Activated CD4-positive, alpha-beta T cell treated with anti-CD3 and anti-CD28 coated beads, Interleukin-2, amount 50 U/mL, for 24 hours (primary cell): ENCODE measurements at places on chromosomes 3 and 15.

DNA sequence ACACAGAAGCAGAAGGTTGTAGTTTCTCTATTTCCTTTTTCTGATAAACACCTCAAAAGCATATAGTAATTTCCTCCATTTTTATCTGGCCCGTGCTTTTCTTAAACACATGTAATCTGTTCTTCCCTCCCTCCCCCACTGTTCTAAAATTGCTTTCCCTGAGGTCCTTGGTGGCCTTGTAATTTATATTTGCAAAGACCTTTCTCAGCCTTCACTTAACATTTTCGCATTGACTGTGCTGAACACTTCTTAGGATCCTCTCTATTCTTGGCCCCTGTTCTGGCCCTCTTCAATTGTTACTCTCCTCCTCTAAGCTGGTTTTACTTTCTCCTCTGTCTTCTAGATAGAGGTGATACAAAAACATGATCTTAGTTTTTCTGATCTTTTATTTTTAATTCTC, 28.3 kb downstream of the GAP43 start:
- DNase-seq, result no peak

DNA sequence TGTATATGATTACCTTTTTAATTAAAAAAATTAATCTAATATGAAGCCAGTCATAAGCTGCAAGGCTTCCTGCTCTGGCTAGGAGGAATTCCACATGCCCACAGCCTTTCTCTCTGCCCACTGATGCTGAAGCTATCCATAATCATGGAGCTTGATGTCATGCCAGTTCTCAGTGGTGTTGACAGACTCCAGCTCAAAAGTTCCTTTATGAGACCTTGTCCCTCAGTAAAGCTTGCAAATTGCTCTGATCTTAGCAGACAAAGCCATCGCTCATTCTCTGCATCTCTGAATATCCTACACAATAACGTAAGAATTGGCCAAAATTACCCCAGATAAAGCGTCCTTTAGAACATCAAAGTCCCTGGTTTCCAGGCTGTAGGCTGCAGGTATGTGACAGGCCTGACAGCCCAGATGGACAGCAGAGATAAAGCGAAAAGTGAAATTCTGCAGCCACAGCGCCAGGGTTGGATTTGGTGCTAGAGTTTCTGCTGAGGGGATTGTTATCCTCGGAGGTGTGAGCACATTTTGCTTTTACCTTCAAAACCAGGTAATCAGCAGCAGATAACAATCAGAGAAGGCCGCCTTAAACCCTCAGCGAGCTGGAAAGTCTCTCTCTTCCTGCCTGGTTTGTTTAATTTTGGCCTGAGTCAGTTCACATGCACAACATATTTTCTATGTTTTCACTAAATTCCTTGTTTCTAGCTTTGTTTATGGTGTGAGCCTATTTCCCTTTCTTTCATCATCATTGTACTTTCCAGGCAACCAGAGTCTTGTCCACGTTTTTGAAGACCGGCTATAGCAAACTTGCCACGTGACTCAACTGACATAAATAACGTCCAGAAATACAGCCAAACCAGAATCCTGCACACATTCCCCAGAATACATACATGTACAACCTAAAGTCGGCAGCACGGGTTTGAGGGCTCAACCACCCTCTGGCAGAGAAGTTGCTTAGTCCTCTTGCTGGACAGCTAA, 36.6 kb upstream of the ALDH1A3 start:
- no peak for DNase-seq

GRCh38 chr15:50426428-50426827, 2.2 kb downstream of the USP8 start:
- no peak for DNase-seq

DNA sequence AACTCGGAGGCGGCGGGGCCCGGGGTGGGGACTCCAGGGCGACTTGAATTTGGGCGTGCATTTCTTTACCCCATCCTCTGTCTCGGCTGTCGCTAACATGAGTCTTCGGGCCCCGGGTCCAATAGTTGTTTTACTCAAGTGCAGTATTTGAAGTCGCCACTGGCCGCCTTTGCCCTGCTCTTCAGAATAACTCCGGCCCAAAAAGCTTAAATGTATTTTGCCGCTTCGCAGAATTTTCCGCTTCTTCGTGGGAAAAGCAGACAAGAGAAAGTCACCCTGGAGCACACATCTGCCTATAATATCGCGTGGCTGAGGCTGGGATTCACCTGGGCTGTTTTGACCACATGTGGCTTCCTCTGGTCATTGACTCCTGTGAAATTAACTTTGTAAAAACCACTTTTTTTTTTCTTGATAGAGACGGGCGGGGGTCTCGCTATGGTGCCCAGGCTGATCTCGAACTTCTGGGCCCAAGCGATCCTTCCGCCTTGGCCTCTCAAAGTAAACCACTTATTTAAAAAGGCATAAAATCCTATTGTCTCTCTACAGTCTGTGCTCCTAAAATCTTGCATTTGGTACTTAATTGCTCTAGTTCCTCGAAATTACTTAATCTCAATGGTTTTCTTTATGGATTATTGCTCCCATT, 676 bp downstream of the CNOT10 start:
- DNase-seq, result no peak

GRCh38 chr3:186569779-186570095, 783 bp upstream of the DNAJB11 start:
- no peak for DNase-seq

DNA sequence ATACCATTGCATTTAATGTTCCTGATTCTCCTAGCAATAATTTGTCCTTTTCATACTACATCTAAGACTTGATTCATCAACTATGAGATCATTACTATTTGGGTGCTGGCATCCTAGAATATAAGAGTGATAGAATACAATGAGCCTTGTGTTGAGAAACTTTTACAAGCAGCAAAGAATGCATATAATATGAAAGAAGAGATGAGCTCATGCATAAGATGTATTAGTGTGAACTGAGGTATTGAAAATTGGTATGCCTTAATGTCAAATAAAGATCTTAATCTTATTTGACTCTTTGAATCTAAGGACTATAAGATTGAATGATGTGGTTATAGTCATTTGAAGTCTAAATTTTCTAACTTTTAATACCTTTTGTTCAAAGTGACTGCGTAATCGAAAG, 220.0 kb upstream of the ARHGEF26 start:
- no peak for DNase-seq

DNA sequence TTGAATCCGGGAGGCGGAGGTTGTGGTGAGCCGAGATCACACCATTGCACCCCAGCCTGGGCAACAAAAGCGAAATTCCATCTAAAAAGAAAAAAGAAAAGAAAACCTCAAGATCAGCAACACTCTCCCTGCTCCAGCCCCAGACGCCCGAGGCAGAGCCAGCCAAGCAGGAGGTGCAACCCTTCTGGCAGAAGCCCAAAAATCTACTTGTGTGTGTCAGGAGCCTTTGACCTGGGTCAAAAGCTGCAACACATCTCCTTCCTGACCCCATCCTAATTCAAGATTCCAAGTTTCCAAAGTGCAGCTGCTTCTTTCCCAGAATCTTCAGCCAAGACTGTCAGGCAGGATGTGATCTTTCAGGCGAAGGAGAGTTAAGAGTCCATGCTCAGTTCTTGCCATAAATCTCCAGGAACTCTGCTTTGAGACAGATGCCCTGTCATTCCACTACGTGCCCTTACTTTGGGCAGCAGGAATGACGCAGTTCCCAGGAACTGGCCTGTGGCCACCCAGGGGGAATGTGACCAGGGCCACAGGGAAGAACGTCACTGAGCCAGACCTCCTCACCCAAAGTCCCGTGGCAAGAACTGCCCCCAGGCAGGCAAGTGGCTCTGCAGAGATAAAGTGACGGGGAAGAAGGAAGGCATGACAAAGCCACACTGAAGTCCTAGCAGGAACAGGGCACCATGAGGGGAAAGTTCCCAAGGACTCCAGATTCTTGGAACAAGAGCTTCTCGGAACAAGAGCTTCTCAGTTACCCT, 39.4 kb downstream of the SH3BP5 start:
- no peak for DNase-seq

- no peak for DNase-seq
Measured at GRCh38 chr3:134471521-134472193, 14.1 kb downstream of the ANAPC13 start.

GRCh38 chr15:90154861-90155626, 46.1 kb upstream of the SEMA4B start:
- DNase-seq, result no peak

GRCh38 chr3:129673012-129673411, 66.5 kb upstream of the PLXND1 start:
- no peak for DNase-seq

DNA sequence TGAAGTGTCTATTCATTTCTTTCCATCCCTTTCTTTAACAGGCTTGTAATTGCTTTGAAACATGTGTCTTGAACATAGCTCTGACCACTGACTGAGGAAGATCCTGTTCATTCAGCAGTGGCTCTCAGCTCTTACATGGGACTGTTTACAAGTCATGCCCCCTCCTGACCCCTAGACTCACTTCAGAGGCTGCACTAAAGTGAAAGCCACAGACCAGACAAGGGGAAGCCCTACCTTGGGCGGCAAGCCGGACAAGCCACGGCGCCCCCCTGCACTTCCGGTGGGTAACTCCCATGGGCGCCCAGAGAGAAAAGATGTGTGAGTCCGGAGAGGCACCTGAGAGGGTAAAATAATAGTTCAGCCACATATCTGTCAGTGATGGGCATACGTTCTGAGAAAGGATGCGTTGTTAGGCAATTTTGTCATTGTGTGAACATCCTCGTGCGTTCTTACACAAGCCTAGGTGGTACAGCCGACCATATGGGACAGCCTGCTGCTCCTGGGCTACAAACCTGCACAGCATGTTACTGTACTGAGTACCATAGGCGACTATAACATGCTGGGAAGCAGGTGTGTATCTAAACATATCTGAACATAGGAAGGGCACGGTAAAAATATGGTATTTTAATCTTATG, 116.2 kb downstream of the CHSY1 start:
- DNase-seq, result no peak

GRCh38 chr15:83012636-83013035, 1.2 kb upstream of the C15orf40 start:
- DNase-seq, result no peak

DNA sequence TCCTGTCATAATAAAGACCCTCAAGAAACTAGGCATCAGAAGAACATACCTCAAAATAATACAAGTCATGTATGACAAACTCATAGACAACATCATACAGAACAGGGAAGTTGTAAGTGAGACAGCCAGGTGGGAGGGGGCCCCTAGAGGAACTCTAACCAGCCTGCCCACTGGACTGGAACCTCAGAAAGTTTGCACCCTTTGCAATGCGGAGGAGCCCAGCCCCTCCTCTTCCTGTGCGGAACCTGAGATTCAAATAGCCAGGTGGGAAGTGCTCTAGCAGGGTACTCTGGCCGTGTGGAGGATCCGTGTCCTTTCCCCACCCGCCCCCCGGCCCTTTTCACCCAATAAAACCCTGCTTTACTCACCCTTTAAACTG, 387.0 kb upstream of the CBLB start:
- DNase-seq, result no peak
